ENCODE measurements at places on chromosomes 11 and 22.

DNA sequence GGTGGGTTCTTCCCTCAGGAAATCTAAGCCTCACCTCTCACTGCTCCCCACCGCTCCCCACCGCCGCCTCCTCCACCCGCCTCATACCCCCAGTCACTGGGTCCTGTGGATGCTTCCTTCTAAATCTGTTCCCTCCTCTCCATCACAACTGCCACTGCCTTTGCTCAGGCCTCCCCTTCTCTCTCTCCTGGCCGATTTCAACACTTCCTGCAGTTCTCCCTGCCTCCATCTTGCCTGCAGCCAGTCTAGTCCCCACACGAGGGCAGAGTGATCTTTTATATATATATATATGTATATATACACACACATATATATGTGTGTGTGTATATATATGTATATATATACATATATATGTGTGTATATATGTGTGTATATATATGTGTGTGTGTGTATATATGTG is 27.8 kb downstream of the CREB3L1 start:
- no peak for DNase-seq

- no peak for DNase-seq
Measured at GRCh38 chr22:42676059-42676607, 26.9 kb upstream of the CYB5R3 start.

DNA sequence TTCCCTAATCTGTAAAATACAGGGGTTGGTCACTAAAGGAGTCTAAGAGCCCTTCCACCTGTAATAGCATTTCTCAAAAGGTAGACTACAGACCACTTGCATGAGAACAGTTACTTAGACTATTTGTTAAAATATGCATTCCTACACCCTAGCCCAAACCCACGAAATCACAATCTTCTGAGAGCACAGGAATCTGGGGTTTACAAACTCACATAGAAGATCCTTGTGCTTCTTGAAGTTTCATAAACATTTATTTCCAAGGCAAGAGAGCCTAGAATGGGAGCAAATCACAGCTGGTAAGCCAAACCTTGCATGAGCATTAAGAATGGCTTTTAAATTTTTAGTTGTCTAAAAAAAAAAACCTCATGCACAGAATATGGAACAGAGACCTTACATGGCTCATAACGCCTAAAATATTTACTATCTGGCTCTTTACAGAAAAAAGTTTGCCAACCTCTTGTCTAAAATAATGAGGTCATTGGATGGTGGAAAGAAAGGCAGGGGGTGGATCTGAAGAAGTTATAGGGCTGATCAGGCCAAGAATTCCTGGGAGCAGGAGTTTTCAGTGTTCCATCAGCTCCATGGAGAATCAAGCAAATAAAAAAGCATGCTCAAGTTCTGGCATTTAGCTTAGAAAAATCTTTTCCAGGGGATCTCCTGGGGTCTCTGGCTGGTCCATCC is 133.4 kb downstream of the CCDC34 start:
- no peak for DNase-seq

DNA sequence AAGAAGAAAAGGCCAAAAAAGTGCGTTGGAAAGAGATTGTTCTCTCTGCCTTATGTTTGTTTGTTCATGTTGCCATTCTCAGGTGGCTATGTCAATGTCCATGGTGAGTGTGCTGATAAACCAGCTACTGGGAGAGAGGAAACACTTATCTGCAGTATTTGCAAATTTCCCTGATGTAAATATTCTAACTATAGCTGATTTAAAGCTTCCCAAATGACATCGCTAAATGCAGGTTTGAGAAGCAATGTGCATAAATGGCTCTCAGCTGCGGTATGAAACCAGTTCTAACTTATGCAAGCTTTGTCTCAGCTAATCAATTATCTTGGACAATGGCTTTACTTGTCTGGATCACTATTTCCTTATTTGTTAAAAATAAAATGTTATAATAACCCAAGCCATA is 312.5 kb upstream of the ANO3 start:
- no peak for DNase-seq

- DNase-seq, result no peak
Measured at GRCh38 chr11:28153586-28153985, 45.4 kb downstream of the METTL15 start.

- DNase-seq, result peak; percentile 16
Measured at GRCh38 chr11:10770626-10771254, 19.7 kb downstream of the CTR9 start.

- DNase-seq, result no peak
Measured at GRCh38 chr11:24124876-24125275, 372.0 kb upstream of the LUZP2 start.

- DNase-seq, result no peak
Measured at GRCh38 chr22:25136953-25137576, 62.6 kb upstream of the CRYBB3 start.

- no peak for DNase-seq
Measured at GRCh38 chr22:33582822-33583400, 337.4 kb downstream of the LARGE1 start.
